ENCODE measurements at places on chromosomes 1 and 21.

- DNase-seq, result no peak
Observed at GRCh38 chr21:32537569-32537881, 47.8 kb downstream of the TCP10L start.

DNA sequence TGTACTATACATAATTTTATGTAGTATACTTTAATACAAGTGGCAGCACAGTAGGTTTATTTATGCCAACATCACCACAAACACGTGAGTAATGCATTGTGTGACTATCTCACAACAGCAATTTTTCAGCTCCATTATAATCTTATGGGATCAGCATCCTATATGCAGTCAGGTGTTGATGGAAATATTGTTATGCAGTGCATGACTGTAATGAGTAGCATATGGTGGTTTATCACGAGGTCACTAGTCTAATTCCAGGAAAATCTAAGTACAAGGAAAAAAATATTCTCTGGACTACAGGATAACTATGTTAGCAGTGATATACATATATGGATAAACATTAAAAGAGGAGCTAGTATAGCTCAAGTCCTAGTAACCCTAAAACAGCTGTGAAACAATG is 69.0 kb downstream of the ATP1B1 start:
- no peak for DNase-seq

- no peak for DNase-seq
Observed at GRCh38 chr1:43849670-43850069, 83.9 kb upstream of the ARTN start.

DNA sequence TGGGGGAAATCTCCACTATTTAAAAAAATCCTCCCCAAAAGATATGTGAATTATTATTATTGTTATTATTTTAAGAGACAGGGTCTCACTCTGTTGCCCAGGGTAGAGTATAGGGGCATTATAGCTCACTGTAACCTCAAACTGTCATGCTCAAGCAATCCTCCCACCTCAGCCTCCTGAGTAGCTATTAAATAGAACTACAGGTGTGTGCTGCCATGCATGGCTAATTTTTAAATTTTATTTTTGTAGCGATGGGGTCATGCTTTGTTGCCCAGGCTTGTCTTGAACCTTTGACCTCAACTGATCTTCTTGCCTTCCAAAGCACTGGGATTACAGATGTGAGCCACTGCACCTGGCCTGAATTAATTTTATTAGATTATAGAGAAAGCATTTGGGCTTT is 116.8 kb downstream of the RABGAP1L start:
- DNase-seq, result no peak

- DNase-seq, result no peak
Observed at GRCh38 chr1:110383251-110383990, 7.4 kb downstream of the SLC16A4 start.

GRCh38 chr1:226820941-226821718 is 49.3 kb upstream of the PSEN2 start:
- no peak for DNase-seq

DNA sequence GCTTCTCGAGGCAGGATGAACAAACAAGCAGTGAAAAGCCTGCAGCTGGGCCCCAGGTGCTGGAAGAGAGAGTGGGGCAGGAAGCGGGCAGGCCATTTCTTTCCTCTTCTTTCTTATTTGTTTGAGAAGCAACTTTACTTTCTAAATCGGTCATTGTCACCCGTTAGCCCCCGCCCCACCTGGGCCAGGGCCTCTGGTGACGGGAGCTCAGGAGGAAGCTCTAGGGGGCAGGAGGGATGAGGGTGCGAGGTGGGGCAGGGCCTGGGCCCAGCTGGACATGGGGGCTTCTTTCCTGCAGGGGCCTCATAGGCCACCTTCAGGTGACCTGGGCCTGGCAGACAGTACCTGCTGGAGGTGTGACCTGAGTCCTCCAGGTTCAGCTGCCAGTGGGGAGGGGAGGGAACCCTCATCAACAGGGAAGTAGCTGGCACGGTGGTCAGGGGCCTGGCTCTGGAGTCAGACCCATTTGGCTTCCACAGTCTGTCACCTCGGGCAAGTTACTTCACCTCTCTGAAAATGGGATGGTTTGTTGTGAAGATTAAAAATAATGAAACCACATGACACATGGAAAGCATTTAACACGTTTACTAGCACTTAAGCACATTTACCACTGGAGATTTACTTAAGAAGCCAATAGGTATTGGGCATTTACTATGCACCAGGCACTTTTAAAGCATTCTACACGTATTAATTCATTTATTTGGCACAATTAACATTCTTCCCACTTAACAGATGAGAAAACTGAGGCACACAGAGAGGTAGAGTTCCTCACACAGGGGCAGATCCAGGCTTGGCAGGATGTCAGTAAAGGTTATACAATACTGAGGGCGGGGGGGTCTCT is 54.1 kb upstream of the ID3 start:
- no peak for DNase-seq

GRCh38 chr1:10498231-10498630 is 23.5 kb downstream of the PEX14 start:
- no peak for DNase-seq

DNA sequence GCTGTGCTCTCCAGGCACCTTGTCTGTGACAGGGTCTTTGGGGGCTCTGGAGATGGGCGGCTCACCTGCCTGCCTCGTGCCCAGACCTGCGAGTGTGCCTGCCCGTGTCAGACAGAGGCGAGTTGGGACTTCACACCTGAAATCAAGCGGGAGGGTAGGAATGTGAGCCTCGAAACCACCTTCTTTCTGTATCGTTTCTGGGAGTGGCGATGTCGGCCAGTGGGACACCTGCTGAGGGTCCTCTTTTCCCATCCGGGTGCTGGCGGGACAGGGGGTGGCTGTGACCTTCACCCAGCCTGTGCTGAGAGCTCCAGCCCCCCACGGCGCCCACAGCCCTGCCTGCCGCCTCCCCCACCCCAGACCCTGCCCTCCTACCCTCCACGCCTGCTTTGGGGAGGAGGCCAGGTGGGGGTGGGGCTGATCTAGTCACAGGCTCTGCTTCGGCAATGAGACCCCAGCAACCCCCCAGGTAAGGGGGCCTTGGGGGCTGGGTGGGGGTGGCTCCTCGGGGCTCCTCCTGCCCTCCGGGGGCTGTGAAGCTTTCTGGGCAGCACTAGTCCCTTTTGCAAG is 15.6 kb upstream of the FAAP20 start:
- DNase-seq, result no peak

- no peak for DNase-seq
Observed at GRCh38 chr1:67560580-67561255, 124.3 kb upstream of the GADD45A start.

- no peak for DNase-seq
Observed at GRCh38 chr1:60936163-60936562, 146.2 kb upstream of the NFIA start.

GRCh38 chr1:18945401-18945849 is 11.1 kb downstream of the IFFO2 start:
- no peak for DNase-seq

- no peak for DNase-seq
Observed at GRCh38 chr1:183873642-183874041, 68.7 kb downstream of the RGL1 start.

- no peak for DNase-seq
Observed at GRCh38 chr1:210907251-210907805, 226.6 kb downstream of the KCNH1 start.

GRCh38 chr1:156862997-156863599 is 2.4 kb downstream of the NTRK1 start:
- DNase-seq, result no peak

DNA sequence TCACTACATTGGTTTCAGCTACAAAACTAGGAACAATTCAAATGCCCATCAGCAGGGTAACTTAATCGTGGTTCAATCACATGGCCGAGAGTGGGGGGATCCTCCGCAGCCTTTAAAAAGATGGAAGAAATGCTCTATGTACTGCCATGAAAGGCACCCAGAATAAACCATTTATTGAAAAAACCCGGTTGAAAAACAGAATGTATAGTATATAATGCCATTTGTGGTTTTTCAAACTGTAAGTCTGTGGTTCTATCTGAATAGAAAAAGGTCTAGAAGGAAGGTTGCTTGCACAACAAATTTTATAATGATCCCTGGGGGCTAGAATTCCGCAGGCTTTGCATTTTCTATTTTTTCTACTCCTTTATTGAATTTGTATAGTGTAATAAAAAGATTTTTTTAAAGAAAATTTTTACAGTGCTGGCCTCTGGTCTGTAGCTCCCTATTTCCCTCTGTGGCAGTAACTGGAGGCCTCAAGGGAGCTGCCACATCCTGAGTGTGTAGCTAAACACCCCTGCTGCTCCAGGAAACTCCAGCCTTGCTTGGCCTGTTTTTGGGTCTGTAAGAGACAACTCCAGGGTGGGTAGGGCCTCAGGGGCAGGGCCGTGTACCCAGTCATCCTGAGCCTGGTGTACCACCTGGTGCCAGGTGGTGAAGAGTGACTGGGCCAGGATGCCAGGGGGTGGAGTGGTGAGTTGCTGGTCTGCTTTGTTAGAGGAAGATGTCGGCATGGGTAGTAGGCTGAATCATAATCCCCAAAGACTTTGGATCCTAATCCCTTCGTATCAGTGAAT is 51.5 kb upstream of the EPS8L3 start:
- no peak for DNase-seq

DNA sequence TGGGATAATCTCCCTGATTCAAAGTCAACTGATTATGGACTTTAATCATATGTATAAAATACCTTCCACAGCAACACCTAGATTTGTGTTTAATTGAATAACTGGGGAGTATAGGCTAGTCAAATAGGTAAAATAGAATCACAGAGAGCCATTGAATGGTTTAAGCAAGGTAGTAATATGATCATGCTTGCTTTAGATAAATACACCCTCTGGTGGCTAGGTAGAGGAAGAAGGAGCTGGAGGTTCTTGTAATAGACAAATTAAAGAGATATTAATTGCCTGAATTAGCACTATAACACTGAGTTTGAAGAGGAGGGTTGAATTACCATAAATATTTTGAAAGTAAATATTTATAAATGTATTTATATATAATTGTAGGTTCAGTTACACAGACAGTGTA is 40.3 kb downstream of the DIRAS3 start:
- DNase-seq, result no peak

DNA sequence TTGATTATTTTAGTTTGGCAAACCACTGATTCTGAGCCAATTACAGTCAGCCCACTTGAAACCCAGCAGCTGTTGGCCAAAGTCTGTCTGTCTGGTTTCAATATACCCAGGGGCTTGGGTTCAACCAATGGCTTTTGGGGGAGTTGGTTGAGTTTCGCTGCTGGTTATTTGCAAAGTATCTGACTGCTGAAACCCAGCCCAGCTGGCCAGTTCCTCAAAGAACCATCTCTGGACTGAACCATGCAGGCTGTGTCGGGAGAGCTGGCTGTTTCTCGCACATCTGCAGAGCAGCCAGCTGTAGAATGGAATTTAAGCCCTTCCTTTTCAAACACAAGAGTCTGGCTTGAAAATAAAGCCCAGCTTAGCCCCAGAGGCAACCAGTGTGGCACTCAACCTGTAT is 66.0 kb upstream of the PAX7 start:
- DNase-seq, result no peak

GRCh38 chr1:200029035-200029821 is 1.7 kb downstream of the NR5A2 start:
- no peak for DNase-seq

DNA sequence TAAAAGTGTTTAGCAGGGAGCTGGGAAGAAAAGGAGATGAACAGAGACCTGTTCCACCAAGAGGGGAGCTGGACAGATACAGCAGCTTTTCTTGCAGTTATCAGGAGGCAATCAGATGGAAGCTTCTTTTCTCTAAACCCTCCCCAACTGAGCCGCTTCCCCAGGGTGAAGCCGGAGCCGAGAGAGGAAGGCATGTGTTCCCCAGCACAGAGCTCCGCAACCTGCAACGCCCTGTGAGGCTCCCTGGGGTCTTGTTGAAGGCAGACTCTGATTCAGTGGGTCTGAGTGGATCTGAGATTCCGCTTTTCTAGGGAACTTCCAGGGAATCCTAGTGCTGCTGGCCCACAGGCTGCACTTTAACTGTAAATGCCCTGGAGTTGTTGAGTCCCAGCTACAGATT is 139.1 kb upstream of the COA6 start:
- no peak for DNase-seq

DNA sequence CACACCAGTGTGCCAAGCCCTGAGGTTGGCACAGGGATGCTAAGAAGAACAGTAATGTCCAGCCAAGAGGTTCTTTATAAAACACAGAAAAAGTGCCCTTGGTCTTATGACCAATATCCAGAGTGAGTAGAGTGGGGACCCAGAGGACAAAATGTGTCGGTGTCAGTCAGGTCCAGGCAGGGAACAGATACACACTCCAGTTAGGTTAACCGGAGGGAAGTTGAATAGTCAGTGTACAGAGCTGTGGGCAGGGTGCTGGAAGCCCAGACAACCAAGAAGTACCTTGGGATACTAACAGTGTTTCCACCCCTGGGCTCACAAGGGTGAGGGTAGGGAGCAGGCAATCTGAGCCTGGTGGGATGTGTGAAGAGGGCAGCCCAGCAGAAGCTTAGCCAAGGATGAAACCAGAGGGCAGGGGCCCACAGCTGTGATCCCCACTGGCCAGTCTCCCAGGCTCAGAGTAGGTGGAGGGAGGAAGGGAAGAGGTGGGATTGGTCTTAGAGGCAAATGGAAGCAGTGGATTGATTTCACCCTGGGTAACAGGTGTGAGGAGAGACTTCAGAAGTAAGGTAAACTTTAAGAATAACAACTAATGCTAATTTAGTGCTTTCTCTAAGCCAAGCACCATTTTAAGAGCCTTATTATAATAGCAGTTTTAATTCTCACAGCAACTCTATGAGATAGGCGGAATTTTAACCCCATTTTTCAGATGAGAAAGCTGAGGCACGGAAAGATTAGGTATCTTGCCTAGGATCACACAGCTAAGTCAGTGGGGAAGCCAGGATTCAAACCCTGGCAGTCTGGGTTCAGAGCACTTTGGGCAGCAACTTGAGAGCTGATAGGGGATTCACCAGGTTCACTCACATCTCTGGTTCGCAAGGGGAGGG is 143.4 kb upstream of the HOOK1 start:
- no peak for DNase-seq

DNA sequence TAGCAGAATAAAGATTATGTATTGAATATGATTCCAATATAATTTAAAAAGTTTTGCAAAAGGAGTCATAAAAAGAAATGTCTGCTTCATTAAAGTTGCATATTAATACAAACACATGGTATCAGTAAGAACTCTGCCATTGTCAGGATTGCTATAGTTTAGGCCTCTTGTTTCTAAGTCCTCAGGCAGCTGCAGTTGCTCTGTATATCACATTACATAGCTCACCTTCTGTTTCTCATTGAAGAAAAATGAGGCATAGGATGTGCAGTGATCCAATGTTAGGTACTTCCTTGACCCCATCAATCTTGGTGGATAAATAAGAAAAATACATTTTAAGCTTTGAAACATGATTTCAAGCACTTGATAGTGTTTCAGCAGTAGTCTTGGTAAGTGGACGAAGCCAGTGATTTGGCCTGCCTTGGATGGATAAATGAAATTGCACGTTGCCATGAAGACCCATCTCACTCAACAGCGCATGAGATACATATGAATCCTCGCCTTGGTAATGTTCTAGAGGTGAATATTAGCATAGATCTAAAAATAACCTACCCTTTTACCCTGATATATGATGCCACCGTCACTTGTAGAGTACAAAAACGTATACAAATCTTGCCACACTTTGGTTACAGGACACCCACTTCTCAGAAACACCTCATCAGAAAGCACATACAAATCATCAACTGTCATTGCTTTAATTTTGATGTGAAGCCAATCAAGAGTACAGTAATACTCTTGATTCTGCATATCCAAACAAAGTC is 25.3 kb downstream of the ZFYVE9 start:
- DNase-seq, result no peak

Data from GOT3 (cell line).